Gastrocnemius medialis (tissue), 4 donors: ENCODE measurements at places on chromosomes 2 and 18.
A peak's percentile ranks its signal among the peaks of the same experiment; 100 is the strongest.

DNA sequence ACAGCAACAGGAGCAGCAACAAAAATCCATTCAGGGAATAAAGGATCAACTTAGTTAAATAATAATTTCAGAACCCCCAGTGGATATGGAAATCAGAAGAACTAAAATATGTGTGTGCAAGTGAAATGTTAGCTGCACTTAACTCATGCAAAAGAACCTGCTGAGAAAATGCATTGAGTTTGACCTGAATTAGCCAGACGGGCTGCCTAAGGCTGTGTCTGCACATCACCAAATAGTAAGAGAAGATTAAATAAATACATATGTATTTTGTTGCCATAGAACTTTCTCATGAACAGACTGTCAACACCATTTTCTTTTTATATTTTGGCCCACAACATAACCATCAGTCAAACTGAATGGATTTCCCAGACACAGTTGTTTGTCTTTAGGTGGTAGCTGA is 262.0 kb upstream of the PIK3C3 start:
- DNase-seq, result no peak

- peak; percentile 28 for DNase-seq
Observed at GRCh38 chr2:25877431-25878360, 591 bp downstream of the ASXL2 start.

- no peak for DNase-seq
Observed at GRCh38 chr2:239060676-239061075, 212.8 kb downstream of the TWIST2 start.

DNA sequence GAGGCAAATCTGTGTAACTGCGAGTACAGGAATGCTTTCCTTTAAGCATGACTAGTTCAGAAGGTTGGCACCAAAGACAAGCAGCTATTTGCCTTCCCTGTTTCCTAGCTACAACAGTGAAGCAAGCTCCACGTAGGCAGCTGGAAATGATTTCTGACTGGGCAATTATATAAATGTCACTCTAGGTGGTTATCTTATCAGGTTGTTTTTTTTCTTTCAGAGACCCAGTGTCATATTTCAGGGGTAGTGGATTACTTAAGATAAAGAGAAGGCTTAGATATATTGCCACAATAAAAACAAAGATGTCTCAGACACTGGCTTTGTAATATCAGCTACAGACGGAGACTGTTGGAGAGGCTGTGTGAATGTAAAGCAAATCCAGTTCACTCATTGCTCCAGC is 748.9 kb upstream of the NXPH2 start:
- DNase-seq, result no peak

DNA sequence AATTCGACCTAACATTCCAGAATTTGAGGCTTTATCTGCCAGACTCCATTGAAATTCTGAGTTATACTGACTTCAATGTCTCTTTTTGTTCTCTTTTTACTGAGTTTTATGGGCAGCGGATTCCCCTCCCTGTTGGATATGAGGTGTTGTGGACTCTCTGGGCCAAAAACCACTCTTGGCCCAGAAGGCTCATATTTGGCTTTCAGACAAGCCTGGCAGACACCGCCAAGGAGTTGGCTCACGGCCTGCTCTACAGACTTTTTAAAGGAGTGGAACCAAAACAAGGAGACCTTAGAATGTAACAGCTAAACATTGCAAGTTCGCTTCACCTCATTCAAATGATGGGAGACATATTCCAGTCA is 206.4 kb upstream of the NCKAP5 start:
- DNase-seq, result no peak

GRCh38 chr2:235713189-235713588 is 219.3 kb downstream of the AGAP1 start:
- DNase-seq, result no peak

DNA sequence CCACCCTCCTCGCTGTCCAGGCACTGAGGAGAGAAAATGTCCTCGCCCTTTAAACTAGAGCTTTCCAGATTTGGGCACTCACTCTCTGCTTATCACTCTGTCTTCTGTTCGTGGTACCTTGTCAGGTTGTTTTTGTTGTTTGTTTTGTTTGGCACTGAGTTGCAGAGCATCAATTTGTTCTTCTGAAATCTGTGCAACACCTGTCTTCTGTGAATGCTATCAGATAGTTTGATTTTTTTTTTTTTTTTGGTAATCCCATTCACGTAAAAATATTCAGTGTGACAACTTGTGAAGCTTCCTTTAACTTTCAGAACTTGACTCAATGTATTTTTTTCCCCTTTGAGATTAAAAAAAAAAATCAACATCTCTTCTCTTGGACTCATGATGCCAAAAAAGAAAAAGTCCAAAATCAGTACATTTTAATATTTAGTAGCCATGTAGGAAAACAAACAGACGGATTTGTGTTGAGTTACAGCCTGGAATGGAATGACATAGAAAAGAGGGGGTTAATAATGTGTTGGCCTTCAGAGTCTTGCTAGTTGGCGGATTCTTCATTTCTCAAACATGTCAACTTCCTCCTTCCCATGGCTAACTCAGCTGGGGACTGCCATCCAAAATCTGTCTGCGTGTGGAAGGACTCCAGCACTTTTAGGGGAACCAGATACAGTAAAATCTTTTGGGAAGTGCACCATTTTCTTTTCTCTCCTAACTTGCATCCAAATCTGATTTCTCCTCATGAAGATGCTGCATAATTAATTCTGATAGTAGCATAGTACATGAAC is 1.6 kb downstream of the TMEM178A start:
- no peak for DNase-seq

GRCh38 chr2:161138429-161138828 is 21.8 kb upstream of the TANK start:
- no peak for DNase-seq

GRCh38 chr2:210004881-210005280 is 2.4 kb downstream of the RPE start:
- no peak for DNase-seq

DNA sequence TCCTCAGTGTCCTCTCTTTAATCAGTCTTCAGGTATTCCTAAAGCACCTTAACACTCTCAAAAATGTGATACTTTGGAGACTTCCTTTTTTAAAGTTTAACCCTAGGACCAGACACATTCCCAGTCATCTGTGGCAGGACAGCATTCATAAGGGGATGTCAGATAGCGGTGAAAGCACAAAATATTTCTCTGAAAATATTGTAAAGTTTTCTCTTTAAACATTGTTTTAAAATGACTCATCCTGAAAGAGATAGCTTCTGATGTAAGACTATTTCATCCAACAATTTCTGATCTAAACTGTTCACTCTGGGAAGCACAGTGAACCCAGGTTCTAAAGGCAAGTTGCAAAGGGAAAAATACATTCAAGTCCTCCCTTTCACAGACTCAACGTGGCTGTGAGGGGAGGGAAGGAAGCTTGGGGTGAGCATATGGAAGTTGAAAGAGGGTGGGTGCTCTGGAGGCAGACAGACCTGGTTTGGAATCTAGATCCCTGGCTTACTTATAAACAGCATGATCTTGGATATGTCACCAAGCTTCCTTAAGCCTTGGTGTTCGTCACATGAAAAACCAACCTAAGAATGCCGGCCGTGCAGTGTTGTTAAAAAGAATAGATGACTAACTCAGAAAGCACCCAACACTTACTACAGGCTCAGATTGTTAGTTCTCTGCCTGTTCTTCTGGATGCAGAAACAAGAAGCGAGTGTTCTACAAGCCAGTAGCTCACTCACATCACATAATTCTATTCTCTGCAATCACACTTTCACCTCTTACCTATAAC is 12.1 kb downstream of the GALNT14 start:
- no peak for DNase-seq

GRCh38 chr2:133266041-133266925 is 302.0 kb downstream of the NCKAP5 start:
- no peak for DNase-seq

GRCh38 chr18:73235491-73235890 is 367.7 kb upstream of the NETO1 start:
- no peak for DNase-seq

GRCh38 chr2:174138161-174138560 is 110.2 kb downstream of the OLA1 start:
- no peak for DNase-seq

GRCh38 chr2:165162466-165162865 is 41.4 kb downstream of the SCN3A start:
- DNase-seq, result no peak

GRCh38 chr18:48889981-48890762 is 60.6 kb downstream of the SMAD7 start:
- DNase-seq, result no peak

DNA sequence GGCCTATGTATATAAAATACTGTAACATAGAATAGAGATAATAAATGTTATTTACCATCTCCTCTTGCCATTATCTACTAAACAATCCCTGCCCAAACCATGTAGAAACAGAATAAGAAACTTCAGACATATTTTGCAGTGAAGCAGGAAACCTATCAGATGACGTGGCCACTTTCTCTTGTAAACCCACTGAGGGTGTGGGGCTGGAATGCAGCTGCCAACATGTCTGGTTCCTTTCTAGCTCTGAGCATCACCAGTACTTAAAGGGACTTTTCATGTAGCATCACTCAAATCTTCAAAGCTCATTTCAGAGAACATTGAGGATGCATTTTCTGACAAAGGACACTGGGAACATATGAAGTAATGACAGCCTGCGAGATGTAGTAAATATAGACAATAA is 251.8 kb downstream of the LPIN1 start:
- DNase-seq, result no peak

GRCh38 chr2:215435870-215436704 is at the start of gene FN1:
Gene FN1, minus strand, starts transcription at chr2:215436068. Its CDS starts 266 bp downstream, at chr2:215435802.
- peak; percentile 79 for DNase-seq

DNA sequence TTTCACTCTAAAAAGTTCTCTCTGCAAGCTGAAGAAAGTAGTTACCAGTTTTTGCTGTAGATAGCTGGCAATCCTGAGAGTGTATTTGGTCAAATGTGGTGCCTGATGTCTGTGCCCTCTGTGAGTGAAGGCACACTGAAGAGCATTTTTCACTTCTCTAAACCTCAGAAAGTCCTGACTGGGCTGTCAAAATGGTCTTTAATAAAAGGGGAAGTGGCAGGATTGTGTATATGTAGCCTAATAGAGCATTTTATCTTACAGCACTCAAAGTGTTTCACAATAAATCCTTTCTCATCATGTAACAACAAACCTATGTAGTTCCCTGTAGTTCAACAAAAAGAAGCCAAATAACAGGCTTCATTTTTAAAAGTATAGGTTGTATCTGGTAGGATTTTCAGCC is 1552.3 kb upstream of the SLC39A10 start:
- DNase-seq, result no peak

DNA sequence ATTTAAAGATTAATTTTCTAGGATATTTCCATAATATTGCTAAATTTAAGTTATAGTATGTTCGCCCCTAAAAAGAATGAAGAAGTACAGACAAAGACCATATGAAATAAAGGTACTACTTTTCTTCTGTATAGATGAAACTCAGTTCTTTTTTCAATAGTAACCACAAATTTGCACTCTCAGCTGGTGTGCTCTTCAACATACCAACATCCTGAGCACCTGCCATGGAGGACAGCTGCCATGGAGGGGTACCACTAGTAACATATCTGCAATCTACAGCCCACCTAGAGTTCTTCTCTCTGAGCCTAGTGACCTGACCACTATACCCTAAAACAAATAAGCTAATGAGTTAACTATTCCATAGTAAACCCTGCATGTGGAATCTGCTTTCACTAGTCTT is 36.8 kb upstream of the ERCC3 start:
- no peak for DNase-seq

DNA sequence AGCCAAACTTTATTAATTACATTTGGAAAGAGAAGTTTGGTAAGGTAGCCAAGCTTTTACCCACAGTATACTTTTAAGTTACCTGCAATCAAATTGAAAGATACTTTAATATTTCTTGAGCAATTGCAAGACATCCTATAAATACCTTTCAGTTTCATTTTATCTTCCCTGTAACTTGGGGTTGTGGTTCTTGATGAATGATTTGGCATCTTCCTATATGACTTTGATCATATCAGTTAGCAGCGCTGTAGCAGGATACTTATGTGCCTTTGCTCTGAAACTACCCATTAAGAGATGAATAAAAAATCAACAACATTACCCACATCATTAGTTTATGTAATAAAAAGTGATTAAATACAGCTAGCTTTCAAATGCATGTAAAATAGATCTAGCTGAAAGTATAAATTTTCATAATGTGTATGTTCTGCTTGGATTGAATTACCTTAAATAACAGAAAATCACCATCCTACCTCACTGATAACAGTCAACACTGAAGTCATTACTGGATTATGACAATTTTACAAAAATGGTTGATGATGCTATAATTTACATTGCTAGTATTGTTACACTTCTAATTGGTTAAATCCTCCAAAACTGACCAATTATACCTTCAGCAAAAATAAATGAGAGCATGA is 50.4 kb downstream of the MMADHC start:
- DNase-seq, result no peak

DNA sequence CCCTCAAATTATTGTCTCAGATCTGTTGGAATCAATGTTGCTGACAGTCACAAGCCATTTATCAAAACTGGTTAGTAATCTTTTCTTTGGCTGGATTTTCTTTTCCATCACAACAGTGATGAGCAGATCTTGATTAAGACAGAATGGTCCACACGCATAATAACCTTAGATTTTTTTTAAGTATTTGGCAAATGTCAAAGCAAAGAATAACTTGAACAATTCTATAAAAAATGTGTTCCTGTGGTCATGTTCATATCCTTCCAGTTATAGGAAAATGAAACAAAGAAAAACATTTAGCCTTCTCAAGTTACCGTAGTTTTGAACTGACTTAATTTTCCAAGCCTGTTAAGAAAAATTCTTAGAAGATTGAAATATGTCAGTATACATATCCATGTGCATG is 659.9 kb upstream of the ID2 start:
- DNase-seq, result no peak

DNA sequence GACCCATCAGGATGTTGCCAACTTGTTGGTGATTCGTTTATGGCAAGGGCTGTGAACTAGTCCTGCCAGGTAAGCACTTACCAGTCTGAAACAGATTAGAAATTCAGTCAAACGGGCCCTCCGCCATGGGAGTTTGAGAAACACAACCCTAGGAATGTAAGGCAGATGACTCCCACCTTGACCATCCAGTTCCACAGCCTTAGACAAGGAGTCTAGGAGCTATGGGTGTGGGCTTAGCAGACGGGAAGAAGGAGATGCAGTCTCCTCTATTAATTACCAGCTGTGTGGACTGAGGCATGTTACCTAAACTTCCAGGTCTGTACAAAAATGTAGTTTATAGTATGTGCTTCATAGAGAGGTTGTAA is 319.4 kb upstream of the NCKAP5 start:
- no peak for DNase-seq

- DNase-seq, result no peak
Observed at GRCh38 chr2:197266477-197266876, 44.1 kb downstream of the ANKRD44 start.
